Activated naive CD8-positive, alpha-beta T cell treated with anti-CD3 and anti-CD28 coated beads, Interleukin-2, amount 10 ng/mL, durations not matched to agents 7 days and 5 days (primary cell): ENCODE measurements at places on chromosomes 2 and 18. TPM values are rescaled to one million over a fixed set of nuclear protein-coding genes. Genes with fewer than 3 reads are reported as not detected.

The ARL4C gene
- total RNA-seq = 214 TPM

GRCh38 chr18:10421859-10422258 lies 32.6 kb upstream of the APCDD1 start:
- DNase-seq = no peak

GRCh38 chr2:99715956-99716355 lies 226.1 kb upstream of the REV1 start:
- DNase-seq = no peak

DNA sequence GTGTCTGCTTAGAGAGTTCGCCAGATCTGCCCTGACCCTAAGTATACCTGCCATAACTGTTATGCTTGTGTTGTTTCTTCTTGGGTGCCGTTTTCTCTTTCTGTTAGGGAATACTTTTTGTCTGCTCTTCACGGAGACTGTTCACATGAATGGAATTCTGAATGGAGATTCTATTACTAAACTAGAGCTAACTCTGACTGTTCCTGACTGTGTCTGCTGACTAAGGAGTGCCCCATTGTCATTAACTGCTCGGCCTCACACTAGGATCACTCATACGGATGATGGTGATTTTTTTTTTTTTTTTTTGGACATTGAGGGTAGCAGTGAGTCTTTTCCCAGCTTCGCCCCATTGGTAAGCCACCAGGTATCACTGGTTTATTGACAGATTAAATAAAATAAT lies 104.8 kb upstream of the SLC8A1 start:
- no peak for DNase-seq

The SPC25 gene
- 40.0 TPM for total RNA-seq

DNA sequence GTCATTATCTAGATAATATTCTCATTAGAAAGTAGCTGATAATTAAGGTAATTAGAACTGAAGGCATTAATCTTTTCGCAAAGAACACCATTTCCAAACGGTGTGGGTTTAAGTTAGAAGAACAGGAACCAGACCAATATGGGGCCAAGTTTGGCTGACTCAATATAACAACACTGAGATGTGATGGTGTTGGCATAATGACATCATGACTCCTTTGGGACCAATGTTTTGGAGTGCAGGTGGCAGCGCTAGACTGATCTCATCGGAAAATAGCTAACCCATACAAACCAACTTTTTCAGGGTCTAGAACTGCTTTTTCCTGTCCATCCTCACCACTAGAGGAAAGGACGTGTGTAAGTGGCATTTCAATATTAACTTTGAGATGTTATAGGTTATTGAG lies 1171.7 kb upstream of the ZEB2 start:
- DNase-seq = no peak

DNA sequence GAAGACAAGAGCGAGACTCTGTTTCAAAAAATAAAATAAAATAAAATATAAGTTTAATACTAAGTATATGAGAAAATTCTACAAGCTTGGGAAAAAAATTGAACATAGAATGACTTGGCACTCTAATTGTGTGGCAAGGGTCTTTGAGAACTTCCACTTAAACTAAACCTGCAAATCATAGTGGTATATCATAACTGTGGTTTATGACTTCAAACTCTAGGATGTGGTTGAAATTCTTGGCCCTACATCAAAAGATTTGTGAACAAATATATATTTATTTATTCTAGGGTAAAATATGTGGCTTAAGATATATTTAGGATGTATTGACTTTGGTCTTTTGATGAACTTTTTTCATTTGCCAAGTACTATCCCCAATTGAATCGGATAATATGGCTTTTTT lies 3.1 kb upstream of the FAM171B start:
- no peak for DNase-seq

The CYS1 gene
- 0.14 TPM for total RNA-seq

The DNAH6 gene
- total RNA-seq = 0.83 TPM

The KCNF1 gene
- not detected for total RNA-seq

The NT5C1B gene
- total RNA-seq = not detected

The SNED1 gene
- total RNA-seq = 18.7 TPM

The GPR17 gene
- total RNA-seq = not detected

- DNase-seq = no peak
Observed at GRCh38 chr18:48622911-48623431, 84.1 kb downstream of the CTIF start.

DNA sequence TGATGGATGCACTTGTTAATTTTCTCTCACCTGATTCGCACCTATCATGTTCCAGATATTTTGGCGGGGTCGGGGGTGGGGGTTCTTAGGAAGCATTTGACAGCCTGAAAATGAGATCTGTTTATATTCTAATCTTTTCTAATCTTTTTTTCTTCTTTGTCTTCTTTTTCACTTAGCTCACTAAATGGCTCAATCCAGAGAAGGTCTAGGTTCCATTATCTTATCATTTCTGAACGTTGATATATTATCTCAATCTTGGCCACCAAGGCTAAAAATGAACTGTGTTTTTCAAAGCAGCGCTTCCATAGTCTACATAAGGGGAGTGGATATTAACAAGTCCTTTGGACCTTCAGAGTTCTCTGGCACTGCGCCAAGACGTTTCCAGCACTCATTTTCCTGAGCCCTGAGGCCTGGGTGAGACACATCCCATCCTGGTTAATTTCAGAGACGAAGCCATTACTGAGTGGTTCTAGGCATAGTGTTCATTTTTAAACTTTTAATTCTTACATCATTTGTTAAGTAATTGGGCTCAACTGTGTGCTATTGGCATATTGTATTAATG lies 229.0 kb downstream of the SOX11 start:
- no peak for DNase-seq

The INPP5D gene
- 135 TPM for total RNA-seq

DNA sequence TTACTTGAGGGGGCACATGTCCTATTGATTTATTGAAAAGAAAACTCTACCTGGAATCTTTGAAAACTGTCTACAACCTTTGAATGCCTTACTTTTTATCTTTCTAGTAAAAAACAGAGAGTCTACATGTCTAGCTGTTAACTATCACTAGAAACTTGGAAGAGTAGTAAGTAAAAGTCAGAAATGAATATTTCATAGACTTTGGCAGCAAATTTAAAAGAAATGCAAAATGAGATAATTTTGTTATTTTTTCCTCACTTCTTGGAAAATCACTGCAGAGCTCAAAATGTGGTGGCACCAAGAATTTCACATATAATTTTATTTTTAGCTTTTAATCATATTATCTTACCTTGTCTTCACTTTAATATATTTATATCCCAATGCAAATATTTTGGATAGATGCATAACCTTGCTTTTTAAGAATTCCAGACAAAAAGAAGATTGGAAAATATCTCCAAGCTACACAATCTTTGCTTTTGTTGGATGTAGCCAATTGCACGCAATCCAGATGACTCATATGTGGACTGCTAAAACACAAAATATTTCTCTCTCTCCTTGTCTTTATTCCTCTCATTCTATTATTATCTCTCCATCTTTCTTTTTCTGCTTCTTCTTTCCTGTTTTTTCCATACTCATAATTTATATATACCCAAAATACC lies 92.2 kb upstream of the DSEL start:
- no peak for DNase-seq

The TANK gene
- 76.9 TPM for total RNA-seq

DNA sequence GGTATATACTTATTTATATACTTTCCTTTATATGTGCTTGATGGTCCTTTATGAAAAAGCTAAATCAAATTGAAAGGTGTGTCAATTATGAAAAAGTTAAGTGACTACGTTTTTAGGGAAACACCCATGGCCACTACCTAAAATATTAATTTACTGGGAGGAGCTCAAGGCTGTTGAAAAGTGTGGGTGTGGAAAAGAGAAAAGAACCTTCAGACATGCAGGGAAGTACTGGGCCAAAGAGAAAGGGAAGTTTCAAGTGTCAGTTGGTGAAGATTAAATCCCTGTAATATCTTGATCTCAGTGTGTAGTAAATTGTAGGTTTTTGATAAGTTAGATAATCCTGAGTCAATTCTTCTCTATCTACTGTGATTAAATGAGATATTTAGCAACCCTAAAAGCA lies 6.2 kb upstream of the GKN1 start:
- no peak for DNase-seq

DNA sequence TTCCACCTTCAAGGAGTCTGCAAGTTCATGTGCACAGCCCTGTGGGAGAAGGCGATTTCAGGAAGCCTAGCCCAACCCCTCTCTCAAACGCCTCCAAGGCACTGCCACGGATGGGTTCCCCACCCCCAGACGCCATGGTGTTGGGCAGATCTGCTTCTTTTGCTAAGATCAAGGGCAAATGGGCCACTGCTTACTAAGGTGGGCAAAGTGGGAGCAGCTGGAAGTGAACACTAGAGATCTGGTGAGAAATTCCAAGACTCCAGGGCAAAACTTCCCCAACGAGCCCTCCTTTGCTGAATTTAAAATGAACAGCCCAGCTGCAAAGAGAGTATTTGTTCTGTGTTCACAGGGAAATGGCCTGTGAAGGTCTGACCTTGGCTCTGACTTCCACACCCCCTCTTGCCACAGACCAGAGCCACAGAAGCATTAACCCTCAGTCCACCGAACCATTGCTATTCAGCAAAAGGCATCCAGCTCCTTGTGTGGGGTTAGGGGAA lies 45.1 kb upstream of the ZBTB7C start:
- DNase-seq = no peak

DNA sequence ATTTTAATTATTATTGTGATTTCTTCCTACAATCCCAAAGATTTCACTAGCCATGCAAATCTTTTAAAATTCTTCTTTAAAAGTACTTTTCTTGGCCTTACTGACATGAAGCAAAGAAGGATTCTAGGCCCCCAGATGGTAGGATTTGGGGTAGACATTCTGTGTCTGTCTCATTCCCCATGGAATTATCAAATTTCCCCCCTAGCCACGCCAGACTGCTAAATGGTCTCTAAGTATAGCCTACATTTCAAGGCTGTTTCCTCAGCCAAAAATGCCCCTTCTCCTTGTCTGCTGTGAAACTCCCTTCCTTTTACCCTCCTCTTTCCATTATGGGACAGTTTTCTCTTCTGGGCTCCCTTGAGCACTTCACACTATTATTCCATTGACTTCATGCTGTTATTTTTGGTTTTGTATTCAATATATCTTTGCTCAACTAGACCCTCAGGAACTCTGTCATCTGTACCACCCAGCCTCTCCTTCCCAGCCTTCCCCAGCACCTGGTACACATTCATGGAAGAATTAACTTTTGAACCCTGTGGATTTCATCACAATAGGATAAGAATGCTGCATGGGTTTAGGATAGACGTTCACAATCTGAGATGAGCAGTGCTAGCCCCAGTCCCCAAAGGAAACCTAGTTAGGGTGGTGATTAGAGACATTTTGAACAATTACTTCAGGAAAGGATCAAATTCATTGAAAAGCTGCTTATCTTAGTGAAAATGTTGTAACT lies 21.5 kb upstream of the CYP1B1 start:
- DNase-seq = no peak

- DNase-seq = no peak
Observed at GRCh38 chr2:197108758-197109157, 182.3 kb upstream of the PGAP1 start.
